ENCODE measurements at places on chromosomes 4 and X. TPM values are rescaled to one million over a fixed set of nuclear protein-coding genes. Genes with fewer than 3 reads are reported as not detected.

- peak; percentile 73 for DNase-seq
These were observed 115.8 kb upstream of the BMPR1B start for GRCh38 chr4:94641702-94642560.

- DNase-seq: no peak
These were observed 822.2 kb downstream of the RPA4 start for GRCh38 chrX:97705936-97706335.

- DNase-seq: no peak
These were observed 39.6 kb downstream of the KLF3 start for GRCh38 chr4:38703635-38704034.

DNA sequence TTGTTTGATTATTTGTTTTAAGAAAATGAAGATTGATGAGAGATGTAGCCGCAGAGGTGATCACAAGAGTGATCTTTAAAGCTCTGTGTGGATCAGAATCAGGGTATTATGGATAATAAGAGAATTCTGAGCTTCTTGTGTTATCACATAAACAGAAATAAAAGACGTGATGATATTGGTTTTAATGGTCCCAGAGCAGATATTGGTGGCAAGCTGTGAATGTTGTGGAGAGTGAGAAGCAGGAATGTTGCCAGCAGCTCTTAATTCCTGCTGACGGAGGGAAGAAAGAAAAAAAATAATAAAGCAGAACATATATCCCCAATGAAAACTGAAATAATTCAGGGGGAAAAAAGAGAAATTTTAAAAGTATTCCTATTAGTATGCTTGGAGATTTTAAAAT, 1015.9 kb downstream of the PCDH18 start:
- no peak for DNase-seq

DNA sequence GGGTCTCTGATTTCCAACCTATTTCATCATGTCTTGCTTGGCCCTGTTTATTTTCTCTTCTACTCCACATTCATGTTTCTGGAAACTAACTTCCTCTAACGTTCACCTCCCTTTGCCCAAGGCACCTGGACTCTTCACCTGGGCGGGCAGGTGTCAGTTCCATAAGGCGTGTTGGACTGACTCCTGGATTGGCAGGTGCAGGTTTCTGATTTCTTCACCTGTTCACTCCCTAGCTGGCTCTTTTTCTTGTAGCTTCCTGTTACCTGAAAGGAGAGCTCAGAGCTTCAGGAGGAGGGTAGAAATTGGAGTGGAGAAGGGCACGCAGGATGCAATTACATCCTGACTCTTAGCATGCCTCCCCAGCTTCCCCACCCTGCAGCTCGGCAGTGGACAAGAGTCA, 350.8 kb upstream of the KLF3 start:
- DNase-seq: peak; percentile 54

DNA sequence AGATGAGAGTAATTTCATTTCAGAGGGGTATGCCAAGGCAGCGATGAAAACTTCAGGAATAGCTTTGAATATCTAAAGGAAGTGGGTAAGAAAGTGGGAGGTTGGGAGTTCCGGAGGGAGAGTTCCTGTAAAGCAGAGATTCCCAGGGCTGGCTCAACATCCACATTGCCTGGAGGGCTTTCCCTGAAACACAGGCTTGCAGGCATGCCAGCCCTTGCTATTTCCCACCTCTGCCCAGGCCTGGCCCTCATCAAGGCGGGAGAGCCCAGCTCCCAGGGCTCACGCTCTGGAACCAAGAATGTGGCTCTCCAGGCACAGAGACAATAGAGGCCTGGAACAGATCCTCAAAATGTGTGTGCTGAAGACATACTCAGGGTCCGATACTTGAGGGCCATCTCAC, 43.8 kb upstream of the CLDN34 start:
- DNase-seq: no peak

- no peak for DNase-seq
These were observed 60.9 kb downstream of the SOWAHB start for GRCh38 chr4:76836860-76837562.

The GRPEL1 gene
- total RNA-seq: 27.4 TPM

The SMIM10L2A gene
- total RNA-seq: 3.5 TPM

The BEX5 gene
- 9.5 TPM for total RNA-seq

The XAGE2 gene
- total RNA-seq: not detected

The CPLX1 gene
- total RNA-seq: 10.2 TPM

The ADH1B gene
- 223 TPM for total RNA-seq

The TMEM154 gene
- 11.0 TPM for total RNA-seq
